Ammon's horn (tissue), 1 donor: ENCODE measurements at places on chromosomes 3 and 15.

GRCh38 chr15:85592148-85592547 is 202.6 kb downstream of the KLHL25 start:
- DNase-seq = no peak

DNA sequence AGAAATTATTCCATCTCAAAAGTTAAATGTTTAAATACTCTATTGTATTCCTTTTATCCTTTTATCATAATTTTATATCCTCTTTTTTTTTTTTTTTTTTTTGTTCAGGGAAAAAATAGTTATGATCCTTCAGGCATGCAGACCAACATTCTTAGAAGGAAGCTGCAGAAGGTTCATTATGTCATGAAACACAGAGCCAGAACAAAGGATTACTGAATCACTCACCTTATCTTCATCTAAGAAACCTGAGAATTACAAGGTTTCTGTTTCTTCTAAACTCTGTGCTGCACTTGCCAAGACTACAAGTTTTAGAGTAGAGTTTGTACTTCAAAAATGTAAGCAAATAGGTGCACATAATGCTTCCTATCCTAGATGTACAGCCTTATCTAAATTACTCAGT is 3.3 kb downstream of the PLCH1 start:
- no peak for DNase-seq

- DNase-seq = no peak
Observed at GRCh38 chr3:187880441-187880840, 135.2 kb upstream of the BCL6 start.

DNA sequence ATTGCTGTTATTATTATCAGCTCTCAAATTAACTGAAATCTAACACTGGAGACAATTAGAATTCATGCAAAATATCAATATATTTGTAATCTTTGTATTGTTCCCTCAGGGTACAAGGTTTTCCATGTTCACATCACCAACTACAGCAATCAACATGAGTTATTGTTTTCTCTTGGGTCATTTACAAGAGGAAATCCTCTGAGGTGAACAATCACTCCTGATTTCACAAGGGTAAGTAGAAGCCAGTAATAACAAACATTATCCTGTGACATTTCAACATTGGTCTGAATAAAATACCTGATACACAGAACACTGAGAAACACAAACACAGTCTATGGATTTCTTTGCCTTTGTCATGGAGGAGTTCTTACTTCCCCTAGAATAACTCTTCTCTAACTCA is 174.0 kb downstream of the SUCNR1 start:
- no peak for DNase-seq

DNA sequence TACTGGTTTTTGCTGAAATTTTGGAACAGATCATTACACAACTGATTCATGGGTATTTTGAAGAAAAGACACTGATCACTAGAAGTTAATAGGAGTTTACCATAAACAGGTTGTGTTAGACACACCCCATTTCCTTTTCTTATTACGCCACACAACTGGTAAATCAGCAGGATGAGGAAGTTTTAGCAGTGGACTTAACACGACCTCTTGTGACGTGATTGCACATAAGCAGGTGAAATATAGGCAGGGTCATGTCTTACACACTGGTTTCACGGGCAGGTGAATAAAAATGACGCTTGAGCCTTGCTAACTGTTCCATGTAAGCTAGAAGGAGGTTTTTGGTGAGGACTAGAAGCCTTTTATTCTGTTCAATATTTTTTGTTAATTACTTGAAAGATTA is 27.1 kb upstream of the TPRG1 start:
- DNase-seq = no peak

DNA sequence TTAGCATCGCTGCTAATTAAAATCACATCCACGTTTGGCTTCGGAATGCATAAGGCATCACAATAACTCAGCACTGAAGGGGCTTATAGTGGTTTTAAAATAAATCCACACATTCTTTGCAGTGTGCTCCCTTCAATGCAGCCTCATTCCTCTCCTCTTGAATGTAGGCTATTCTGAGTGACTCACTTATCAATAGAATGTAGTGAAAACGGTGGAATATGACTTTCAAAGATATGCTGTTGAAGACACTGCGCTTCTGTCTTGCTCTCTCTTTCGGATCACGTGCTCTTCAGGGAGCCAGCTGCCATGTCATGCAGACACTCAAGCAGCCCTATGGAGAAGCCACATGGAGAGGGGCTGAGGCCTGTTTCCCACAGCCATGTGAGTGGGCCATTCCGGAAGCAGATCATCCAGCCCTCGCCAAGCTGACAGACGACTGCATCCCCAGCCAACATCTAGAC is 87.4 kb downstream of the CRYGS start:
- no peak for DNase-seq

GRCh38 chr15:66496951-66497501 is 536 bp downstream of the SNAPC5 start:
- DNase-seq = no peak

DNA sequence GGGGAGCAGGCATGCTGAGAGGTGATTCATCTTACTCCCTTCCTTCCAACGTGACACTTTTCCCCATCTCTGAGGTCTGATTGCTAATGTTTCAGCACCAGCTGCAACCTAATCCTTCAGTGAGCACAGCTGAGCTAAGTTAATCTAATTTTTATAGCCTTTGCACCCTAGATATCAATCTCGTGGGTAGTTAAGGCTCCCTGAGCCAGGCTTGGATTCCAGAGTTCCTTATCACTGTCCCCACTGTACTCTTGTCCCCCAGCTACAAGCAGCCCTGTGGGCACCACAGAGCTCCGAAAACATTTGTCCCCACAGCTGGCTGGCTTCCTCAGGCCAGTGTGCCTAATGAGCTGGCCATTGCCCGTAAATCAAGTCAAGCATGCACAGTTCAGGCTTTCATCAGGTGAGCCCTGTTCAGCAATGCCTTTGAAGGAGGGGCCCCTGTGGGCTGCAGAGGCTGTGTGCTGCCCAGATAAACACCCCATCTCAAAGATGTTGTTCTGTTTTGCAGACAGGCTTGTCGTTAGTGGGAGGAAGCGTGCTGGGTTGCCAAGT is 376.9 kb upstream of the RASGRP1 start:
- no peak for DNase-seq

DNA sequence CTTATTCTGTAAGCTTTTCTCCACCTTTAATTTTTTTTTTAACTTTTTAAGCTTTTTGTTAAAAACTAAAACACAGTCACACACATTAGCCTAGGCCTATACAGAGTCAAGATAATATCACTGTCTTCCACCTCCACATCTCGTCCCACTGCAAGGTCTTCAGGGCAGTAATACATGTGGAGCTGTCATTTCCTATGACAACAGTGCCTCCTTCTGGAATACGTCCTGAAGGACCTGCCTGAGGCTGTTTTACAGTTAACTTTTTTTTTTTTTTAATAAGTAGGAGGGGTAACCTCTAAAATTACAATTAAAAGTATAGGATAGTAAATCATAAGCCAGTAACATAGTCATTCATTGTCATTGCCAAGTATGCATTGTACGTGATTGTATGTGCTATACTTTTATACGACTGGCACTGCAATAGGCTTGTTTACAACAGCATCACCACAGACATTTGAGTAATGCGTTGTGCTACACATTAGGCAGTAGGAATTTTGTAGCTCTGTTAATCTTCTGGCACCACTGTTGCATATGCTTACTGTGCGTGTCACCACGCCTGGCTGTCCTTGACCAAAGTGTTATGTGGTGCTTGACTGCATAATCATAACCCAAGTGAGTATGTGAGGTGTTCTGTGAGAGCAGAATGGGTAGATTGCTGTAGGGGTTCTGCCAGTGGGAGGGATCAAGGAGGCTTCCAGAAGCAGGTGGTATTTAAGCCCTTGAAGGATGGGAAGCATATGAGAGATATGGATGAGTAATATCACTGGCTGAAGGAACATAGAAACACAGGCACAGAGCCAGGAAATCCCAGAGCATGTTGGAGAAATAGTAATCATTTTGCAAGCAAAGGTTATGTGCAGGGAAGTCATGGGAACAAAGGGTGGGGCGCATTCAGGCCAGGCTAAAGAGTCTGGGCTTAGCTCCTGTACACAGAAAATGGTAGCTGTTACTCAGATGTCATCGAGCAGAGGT is 18.3 kb downstream of the FBXO22 start:
- DNase-seq = no peak

DNA sequence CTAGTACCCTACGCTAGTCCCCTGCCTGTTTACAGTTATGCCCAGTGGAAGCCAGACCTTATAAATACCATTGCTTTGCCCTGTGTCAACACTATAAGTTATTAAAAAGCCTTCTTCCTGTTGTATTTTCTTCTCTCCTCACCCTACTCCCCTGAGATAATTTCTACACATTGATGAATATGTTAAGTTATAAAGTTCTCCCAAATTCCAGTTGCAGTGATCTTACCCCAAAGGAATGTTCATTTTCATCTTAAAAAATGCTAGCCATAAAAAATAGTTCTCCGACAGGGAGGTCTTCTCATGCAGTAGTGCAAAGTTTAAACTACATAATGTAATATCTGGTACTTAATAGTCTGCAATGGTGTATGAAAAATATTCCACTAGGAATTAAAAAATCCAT is 58.6 kb downstream of the MAP2K5 start:
- no peak for DNase-seq
